ENCODE measurements at places on chromosomes 1 and 21.

- no peak for DNase-seq
Observed at GRCh38 chr1:55386456-55386855, 171.3 kb upstream of the USP24 start.

DNA sequence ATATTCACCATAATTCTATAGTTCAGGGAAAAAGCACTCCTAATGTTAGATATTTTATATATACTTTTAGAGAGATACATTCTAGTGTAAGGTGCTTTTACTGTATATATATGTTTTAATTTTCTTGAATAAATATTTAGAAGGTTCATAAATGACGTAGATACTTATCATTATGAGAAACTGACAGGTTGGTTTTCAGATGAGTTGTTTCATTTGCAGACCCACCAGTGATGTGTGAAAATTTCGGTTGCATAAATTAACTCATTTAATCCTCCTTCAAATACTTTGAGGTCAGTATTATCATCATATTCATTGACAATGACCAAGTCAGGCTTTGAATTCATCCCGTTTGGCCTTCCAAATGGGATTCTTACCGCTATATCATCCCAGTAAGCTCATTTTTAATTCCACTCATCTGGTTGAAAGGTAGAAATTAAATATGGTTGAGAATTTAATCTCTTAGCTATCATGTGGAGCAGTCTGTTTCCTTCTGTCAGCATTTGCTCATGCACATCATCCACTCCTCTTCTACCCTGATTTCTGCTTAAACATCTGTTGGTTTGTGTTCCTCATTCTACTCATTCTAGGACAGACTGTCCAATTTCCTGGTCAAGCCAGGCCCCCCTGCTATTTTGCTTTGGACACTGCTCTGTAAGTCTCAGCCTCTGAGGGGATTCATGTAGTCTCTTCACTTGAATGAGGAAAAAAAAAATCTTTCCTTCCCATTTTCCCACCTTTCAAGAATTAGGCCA lies 1156.6 kb downstream of the PLA2G4A start:
- no peak for DNase-seq

DNA sequence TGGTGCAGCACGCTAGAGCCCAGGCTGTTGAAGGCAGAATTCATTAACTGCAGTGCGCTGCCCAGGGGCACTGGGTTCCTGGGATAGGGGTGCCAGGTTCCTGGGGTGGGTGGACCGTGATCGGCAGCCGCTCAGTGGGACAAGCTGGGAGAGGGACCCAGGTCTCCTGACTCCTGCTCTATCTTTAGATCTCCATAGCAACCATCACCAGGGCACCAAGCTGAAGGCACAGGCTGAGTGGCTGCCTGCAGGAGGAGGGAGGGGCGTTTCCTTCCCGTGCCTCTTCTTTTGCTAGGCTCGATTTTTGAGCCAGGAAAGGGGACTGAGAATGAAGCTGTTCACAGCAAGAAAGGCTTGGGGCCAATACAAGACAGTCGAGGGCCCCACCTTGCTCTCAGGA lies 20.9 kb upstream of the CDCP2 start:
- DNase-seq: no peak

- no peak for DNase-seq
Observed at GRCh38 chr1:17861685-17862084, 106.6 kb downstream of the ACTL8 start.
